Nephron progenitor cell (in vitro differentiated cells): ENCODE measurements at places on chromosomes 1 and 21.

GRCh38 chr1:1619917-1620361 lies 4.6 kb downstream of the MIB2 start:
- DNase-seq, result peak; percentile 38

- DNase-seq, result peak; percentile 62
Measured at GRCh38 chr1:155044812-155045657, 6.1 kb upstream of the ADAM15 start.

DNA sequence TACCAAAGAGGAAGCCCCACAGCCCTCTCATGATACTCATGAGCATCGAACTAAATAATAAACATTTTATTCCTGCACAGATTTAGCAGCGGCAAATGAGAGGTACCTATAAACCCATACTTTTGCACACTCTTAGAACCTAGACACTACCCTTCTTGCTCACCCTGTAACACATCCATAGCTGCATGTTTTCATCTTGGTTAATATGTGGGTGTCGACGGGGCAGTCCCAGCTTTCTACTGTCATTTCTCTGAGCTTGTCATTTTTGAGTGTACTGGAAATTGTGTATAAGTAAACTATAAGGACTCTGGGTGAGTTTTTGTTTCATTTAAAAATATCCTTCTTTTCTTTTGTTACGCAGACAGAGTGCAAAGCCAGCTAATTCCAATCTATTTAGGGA lies 25.5 kb downstream of the OVGP1 start:
- DNase-seq, result no peak

- DNase-seq, result no peak
Measured at GRCh38 chr1:61487801-61488200, 237.1 kb downstream of the TM2D1 start.

GRCh38 chr1:212914789-212915188 lies 35.6 kb upstream of the VASH2 start:
- DNase-seq, result no peak

- DNase-seq, result no peak
Measured at GRCh38 chr21:45222001-45222400, 65.7 kb downstream of the POFUT2 start.

DNA sequence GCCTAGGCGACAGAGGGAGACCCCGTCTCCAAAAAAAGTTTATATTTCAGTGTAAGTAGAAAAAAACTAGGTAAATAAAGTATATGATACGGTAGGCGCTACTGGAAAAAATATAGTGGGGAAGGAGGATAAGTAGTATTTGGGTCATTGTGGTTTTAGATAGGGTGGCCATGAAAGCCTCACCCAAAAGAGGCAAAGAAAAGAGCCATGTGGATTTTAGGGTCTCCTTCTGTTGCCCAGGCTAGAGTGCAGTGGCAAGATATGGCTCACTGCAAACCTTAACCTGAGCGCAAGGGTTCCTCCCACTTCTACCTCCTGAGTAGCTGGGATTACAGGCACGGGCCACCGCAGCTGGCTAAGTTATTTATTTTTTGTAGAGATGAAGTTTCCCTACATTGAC lies 17.1 kb downstream of the LEPR start:
- DNase-seq, result no peak

GRCh38 chr1:225928186-225929175 lies 4.4 kb upstream of the PYCR2 start:
- no peak for DNase-seq

GRCh38 chr1:68706639-68707317 lies 209.9 kb upstream of the DEPDC1 start:
- DNase-seq, result no peak

- no peak for DNase-seq
Measured at GRCh38 chr1:216531263-216532239, 108.3 kb upstream of the USH2A start.

DNA sequence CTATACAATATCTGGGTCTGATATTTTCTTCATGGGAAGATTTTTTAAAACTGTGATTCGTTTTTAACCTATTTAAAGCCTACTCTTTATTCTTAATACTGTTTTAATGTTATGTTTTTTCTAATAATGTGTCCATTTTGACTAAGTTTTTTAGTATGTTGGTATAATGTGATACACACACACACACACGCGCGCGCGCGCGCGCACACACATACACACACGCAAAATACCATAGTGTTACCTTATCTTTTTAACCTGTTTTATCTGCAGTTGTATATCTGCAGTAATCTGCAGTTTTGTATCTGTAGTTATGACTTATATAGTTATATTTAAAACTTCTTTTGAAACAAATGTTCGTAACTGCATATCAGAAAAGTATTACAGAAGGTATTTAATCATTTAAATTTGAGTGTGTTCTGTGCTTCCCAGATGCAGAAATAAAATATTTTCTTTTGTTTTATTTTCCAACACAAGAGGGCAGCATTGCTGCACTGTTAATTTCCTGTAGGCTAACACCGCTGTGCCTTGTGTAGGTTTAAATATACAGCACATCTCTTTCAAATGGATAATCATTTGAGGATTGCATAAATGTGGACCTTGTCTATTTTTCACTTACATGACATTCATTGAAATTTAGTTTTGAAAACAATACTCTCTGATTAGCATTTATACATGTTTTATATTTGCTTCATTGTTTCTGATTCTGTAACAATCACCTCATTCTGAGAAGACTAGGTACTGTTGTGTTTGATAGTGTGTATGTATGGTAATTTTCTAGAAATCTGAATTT lies 166.1 kb downstream of the PDE4B start:
- DNase-seq, result peak; percentile 29

DNA sequence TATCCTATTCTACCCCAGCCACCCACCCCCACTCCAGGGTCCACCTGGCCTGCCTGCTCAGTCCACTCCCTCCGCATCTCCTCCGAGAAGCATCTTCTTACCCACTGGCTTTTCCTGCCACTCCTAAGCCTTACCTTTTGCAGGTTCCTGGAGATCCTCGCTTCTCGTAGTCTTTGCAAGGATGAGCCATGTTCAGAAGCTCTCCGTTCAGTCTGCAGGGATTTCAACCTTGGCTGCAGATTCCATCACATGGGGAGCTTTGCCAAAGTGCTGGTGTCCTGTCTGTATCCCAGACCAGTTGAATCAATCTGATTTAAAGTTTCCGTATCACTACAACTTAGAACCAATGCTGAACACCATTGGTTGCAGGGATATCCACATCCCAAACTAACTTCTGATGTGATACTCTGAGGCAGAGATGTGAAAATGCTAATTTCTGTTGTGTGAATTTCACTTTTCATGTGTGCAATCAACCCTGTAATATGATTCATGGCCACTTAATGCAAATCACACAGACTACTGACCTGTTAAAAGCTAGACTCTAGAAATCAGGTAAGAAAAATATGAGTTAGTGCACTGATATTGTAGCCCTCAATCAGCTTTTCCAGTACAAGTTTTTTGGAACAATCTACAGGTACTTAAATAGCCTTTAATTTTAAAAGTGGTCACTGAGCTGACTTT lies 61.9 kb downstream of the CAPN2 start:
- no peak for DNase-seq
